Daoy (cell line): ENCODE measurements at places on chromosomes 3 and 15. TPM values are rescaled to one million over a fixed set of nuclear protein-coding genes. Genes with fewer than 3 reads are reported as not detected.

Gene ADAMTS17
- total RNA-seq = 0.39 and 5.1 TPM in 2 replicates

Gene DTWD1
- total RNA-seq = 18.0 and 31.9 TPM in 2 replicates

Gene KY
- total RNA-seq = 1.5 and 2.6 TPM in 2 replicates

Gene SOX14
- not detected in 2 replicates for total RNA-seq

Gene DOCK3
- total RNA-seq = 0.36 and 0.51 TPM in 2 replicates

Gene SH2D7
- not detected in 2 replicates for total RNA-seq
